Stimulated activated CD8-positive, alpha-beta memory T cell treated with anti-CD3 and anti-CD28 coated beads, Interleukin-4, amount 100 ng/mL, for 48 hours (primary cell): ENCODE measurements at places on chromosomes 13 and 19.

DNA sequence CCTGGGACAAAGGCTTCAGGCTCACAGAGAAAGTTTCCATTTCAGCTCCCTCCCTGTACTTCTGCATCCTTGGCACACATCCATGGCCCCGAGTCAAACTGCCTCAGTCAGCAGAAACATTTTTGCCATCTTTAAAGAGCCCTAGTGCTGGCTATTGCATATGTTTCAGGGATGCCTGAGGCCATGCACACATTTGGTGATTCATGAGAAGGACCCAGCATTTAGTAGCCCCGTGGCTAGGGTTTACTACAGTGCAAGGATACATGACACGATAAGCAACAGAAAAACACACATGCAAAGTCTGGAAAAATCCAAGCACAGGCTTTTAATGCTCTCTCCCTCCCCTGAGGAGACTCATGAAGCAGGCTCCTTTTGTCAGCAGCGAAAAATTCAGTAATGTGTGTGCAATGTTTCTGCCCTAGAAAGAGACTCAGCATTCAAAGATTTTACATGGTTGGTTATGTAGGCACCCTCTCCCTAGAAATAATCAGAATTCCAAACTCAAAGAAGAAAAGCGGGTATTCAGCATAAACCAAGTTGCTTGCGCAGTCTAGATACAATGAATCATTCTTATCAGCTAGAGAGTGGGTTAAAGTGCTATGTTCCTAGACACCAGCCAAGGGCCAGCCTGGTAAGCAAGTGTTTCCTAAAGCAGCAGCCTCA, 17.6 kb downstream of the ACOD1 start:
- DNase-seq, result no peak

DNA sequence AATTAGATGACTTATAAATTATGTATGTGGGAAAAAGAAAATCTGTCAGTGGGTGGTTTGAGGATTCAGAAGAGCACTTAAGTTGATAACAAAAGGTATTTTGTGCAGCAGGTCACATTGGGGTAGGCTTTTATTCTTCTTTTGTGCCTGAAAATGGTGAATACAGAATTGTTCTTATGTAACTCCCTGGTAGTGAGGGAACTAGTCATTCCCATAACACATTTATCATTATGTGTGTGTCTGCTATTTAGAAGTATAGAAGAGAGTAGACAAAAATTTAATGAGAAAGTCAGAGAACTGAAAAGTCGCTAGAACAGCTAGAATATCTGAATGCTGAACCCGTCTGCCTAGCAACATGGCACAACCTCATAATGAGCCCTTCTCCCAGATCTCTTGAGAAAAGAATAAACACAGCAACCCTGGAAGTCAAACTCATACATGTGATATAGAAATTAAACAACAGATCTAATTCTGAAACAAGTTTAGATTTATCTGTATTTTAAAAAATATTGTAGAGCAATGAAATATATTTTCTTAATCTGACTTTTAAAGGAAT, 111.8 kb upstream of the EDNRB start:
- no peak for DNase-seq

GRCh38 chr19:8088752-8089663, 36.4 kb downstream of the CCL25 start:
- no peak for DNase-seq

DNA sequence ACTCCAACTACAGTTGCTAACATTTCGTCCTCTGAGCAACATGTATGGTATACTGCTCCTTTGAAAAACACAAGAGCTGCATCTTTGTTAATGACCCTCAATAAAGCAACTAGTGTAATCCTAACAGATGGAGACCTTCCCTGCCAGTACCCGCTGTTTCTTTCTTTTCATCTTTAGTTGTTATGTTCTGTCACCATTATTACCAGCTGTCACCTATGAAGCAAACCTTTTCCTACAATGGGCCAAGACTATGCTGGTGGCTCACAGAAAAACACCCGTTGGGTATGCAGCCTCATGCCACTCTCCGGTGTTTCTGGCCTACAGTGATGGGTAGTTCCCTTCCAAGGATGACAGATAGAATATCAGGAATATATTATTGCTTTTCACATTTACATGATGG, 29.7 kb upstream of the CYSLTR2 start:
- no peak for DNase-seq

GRCh38 chr13:101300531-101300930, 115.8 kb downstream of the NALCN start:
- no peak for DNase-seq

GRCh38 chr13:77143431-77143830, 116.5 kb upstream of the FBXL3 start:
- DNase-seq, result no peak

DNA sequence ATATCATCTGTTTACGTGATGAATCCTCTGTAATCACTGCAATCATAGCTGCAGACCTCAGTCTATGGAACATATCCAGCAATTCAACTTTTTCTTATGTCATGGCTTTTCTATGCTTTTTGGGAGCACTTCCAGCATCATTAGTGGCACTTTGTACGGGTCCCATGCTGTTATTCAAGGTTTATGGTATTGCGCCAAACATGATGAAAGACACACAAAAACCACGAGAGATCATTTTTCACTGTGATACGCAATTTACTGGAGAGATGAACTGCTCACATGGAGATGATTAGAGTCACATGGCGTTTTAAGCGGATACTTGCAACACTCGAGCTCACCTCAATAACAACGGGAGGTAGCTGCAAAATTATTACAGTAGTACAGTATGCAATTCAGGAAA, 2101.7 kb upstream of the PCDH20 start:
- DNase-seq, result no peak

DNA sequence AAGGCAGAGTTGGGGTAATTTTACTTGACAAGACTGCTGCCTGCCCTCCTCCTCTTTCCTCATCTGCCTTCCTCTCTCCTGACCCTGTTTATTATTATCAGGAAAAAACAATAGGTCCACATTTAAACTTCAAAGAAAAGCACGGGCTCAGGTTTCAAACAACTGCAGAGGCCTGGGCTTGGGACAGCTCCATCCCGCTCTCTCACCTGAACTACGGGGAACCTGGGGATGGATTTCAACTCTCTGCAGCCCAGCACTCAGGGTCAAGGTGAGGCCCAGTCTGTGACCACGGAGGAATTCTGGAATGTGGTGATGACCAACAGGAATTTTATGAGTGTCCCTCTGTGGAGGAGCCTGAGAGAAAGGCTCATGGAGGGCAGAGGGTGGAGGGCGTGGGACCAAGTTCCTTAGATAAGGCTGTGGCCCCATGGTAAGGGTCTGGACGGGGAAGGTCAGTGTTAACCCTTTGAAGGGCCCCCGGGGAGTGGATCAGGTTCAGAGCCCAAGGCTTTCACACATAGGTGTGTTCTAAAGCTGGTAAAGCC, 220.8 kb upstream of the MAB21L1 start:
- DNase-seq, result no peak

GRCh38 chr19:8174706-8175105, 25.3 kb upstream of the FBN3 start:
- DNase-seq, result no peak

DNA sequence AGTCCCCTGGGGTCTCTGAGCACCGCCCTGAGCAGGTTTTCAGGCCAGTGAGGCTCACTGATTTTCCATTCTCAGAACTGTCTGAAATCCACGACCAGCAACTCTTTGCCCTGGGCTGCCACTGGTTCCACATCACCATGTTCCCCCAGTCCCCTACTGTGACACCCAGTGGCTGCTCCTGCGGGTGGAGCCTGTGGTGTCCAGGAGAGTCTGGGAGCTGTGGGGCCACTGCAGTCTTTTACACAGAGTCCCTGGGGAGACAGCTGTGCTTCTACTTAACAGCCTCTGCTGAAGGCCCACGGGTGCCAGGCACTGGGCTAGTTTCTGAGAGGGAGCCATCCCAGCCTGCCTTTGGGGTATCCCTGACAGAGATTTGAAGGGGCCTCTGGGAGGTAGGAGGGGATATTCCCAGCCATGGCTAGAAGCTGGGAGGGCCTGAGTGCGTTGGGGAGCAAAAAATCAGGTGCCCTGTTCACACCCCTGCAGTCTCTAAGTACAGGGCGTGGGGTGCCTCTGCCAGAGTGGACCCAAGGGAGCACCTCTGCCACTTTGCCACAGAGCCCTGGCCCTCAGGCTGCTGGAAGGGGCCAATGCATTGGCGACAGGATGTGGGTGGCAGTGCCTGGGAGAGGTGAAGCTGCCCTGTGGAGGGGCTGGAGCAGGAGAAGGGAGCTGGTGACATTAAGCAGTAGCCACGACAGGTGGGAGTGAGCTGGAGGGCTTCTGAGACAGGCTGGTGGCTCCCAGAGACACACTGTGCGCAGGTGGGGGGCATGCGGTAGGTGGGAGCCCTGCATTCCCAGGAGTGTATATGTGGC, 200.2 kb upstream of the ZNF536 start:
- no peak for DNase-seq

- DNase-seq, result no peak
Observed at GRCh38 chr13:86185107-86185506, 385.9 kb upstream of the SLITRK6 start.

DNA sequence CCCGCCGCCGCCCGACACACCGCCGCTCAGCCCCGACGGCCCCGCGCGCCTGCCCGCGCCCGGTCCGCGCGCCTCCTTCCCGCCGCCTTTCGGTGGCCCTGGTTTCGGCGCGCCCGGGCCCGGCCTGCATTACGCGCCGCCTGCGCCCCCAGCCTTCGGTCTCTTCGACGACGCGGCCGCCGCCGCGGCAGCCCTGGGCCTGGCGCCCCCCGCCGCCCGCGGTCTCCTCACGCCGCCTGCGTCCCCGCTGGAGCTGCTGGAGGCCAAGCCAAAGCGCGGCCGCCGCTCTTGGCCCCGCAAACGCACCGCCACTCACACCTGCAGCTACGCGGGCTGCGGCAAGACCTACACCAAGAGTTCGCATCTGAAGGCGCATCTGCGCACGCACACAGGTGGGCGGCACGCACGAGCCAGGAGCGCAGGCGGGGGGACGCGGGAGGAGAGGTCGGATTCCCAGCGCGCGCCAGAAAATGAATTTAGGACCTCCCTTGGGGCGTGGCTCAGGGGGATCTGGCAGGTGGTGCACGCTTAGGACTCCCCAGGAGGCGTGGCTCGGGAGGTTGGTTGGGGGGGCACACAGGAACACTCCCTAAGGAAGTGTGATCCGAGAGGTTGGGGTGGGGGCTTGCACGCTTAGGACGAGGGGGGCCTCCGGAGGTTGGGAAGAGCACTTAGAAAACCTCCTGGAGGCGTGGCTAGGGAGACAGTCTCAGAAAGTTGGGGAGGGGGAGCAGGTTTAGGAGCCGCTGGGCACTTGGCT, 1.2 kb downstream of the KLF2 start:
- peak; percentile 52 for DNase-seq

DNA sequence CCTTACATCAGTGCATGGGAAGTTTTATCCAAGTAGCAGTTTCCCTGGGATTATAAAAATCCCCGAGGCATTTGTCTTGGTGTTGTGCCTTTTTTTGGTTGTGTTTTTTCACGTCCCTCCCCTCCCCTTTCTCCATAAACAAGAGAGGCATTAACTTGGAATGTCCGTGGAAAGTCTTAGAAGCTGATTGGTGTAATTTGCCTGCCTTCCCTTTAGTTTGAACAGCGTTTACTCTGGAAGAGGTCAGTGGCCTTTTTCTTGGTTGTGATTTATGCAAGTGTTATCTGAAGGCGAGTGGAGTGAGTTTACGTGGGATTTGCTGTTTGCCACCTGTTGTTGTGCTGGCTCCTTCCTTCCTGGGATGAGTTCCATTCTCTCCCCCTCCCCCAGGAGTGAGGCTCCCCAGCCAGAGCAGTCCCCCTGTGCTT, 7.2 kb downstream of the ACTN4 start:
- DNase-seq, result no peak
